ENCODE measurements at places on chromosomes 3 and 15. TPM values are rescaled to one million over a fixed set of nuclear protein-coding genes. Genes with fewer than 3 reads are reported as not detected.

AHSG gene
- total RNA-seq, result not detected

PGBD4 gene
- 2.0 TPM for total RNA-seq

GRCh38 chr3:112302881-112303763 lies 9.1 kb upstream of the SLC9C1 start:
- no peaks in the 10 kb centered on the region for H3K27me3 ChIP-seq
- no peaks in the 10 kb centered on the region for H3K36me3 ChIP-seq
- no peak for DNase-seq
- H3K27ac ChIP-seq, result peak overlapping the region; percentile 39

GRCh38 chr3:58175437-58176184 lies 35.2 kb downstream of the DNASE1L3 start:
- peak overlapping the region; percentile 29 for H3K4me3 ChIP-seq
- H3K4me1 ChIP-seq, result peaks cover 50% of the 10 kb centered on the region
- no peak for DNase-seq
- H3K27me3 ChIP-seq, result no peaks in the 10 kb centered on the region
- H3K27ac ChIP-seq, result peak overlapping the region; percentile 70

GRCh38 chr15:49023354-49023753 lies 22.9 kb downstream of the SECISBP2L start:
- H3K36me3 ChIP-seq, result peaks cover 67% of the 10 kb centered on the region
- DNase-seq, result no peak
- no peak overlapping the region for H3K4me3 ChIP-seq
- no peaks in the 10 kb centered on the region for H3K4me1 ChIP-seq
- no peaks in the 10 kb centered on the region for H3K27me3 ChIP-seq

DNA sequence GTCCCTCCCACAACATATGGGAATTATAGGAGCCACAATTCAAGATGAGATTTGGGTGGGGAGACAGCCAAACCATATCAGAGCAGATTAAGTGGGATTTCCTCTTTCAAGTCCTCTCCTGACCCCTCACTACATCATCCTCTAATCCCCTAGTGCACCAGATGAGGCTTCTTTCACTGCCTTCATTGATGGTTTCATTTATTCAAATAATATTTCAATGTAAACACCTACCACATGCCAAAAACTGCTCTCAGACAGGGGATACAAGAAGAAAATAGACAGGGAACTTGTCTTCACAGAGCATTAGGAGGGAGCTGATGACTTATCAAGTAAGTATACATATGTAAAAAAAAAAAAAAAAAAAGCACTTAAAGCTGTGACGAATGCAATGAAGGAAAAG lies 180.2 kb downstream of the NTRK3 start:
- no peaks in the 10 kb centered on the region for H3K27me3 ChIP-seq
- no peaks in the 10 kb centered on the region for H3K4me1 ChIP-seq
- no peak for DNase-seq
- H3K4me3 ChIP-seq, result no peak overlapping the region
